Fibroblast of mammary gland (primary cell): ENCODE measurements at places on chromosomes 2 and 18.
A peak's percentile ranks its signal among the peaks of the same experiment; 100 is the strongest.

GRCh38 chr18:44143072-44143471 lies 537.6 kb upstream of the SETBP1 start:
- no peak for DNase-seq

- DNase-seq, result no peak
These were observed 435.0 kb upstream of the SPRED2 start for GRCh38 chr2:65867446-65867845.

DNA sequence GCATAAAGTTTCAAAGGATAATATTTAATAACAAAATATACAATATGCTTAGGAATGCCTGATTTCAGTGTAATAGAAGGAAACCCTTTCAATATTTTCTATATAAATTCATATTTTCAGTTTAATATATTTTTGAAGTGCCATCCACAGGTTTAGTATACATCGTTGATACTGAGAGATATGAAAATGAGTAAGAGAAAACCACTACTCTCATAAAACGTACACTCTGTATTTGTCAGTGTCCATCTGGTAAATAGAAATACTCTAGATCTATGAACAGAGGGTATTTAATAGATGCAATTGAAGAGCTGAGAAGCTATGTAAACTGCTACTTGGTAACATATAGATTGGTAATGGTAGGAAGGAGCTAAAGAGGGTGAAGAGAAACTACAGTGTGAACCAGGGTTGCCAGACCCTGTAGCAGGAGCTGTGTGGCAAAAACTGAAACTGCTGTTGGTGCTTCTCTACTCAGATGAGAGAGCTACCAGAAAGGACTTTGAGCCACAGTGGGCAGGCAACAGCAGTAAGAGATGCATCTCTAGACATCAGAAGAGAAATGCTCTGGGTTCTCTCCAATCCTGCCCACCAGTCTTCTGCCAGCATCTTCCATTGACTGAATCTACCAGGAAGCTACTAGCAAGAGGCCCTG lies 187.4 kb downstream of the CCDC102B start:
- no peak for DNase-seq

DNA sequence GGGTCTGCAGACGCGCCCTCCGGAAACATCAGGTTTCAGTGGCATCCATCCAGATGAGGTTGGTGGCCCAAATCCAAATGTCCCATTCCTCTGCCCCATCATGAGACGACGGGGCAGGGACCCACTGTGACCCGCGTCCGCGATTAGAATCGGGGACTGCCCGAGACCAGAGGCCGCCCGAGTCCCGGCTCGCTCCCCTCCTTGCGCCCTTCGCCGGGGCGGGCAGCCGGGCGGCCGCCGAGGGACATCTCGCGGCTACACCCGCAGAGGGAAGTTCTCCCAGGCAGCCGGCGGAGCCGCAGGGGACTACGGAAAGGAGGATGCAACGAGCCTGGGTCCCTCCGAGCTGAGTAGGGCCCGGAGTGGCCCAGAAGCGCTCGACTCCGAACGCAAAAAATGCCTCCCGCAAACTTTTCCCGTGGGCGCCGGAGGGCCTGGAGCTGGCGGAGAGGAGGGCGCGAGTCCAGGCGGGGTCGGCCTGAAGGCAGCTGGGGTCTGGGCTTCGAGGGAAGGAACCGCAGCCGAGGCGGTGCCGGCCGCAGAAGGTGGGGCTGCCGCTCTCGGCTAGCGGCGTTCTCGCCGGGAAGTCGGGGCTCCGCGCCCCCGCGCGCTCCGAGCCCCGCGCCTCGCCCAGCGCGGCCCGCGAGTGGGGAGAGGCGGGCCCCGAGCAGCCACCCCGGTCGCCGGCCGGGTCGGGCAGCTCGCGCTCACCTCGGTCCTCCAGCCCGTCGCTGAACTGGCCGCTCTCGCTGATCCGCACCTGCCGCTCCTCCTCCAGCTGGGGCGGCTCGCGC lies 580 bp downstream of the TMEM163 start:
- DNase-seq, result no peak

DNA sequence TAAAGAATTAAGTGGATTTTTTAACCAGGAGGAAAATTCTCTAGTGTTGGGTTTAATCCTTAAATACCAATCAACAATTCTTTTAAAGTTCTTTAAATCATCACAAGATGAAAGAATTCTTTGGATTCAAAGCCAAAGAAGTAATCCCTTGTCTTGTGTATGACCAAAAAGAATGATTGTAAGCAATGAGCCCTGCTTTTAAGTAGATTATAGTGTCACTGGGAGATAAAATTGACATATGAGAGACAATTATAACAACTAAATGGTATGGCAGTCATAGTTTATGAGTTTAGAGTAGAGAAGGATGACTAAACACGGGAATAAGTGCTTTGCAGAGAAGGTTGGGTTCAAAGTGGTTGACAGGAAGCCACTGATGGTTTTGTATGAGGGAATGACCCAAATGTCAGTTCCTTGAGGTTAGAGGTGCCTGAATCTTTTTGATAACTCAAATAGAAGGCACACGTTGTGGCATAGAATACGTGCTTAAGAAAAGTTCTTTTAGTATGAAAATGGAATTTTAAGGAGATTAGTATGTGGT lies 199.6 kb upstream of the TCF4 start:
- DNase-seq, result no peak

DNA sequence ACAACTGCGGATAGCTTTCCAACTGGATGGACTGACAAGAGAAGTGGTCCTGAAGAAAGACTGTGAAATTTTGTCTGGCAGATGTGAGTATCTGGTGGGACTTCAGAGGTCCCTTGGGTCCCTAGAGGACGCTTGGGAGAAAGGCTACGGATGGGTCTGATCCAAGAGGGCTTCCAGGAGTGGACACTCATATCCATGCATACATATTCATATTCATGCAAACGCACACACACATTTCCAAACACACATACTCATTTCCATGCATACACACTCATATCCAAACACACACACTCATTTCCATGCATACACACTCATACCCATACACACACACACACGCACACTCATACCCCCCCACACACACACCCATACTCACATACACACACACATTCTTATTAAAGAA lies 200.2 kb upstream of the DDX18 start:
- no peak for DNase-seq

GRCh38 chr2:17309741-17310339 lies 208.4 kb downstream of the RAD51AP2 start:
- peak; percentile 54 for DNase-seq

DNA sequence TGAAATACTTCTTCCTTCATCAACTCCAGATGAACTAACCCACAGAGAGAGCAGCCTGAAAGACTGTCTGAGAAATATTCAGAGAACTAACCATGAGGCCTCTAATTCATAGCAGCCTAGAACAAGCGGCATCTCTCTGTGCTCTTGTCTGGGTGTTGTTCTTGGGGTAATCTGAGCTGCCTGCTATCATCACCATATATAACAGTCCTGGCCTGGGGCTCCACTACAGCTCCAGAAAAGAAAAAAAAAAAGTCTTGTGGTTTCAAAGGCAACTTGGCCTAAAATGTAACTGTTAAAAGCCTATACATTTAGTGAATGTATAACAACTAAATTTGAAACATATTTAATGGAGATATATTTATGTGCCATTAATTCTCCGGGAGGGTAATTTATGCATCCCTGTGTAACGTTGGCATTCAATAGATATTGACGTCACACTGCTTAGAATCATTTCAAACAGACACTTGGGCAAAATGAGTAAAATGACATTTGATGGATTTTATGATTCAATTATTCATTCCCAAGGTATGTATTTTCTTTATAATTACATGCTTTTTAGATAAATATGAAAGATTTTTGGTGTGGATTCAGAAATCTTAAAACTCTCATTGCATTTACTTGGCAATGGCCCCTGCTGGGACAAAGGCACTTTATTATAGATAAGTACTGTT lies 294.3 kb downstream of the HRH4 start:
- no peak for DNase-seq

GRCh38 chr2:207930747-207931146 lies 94.6 kb downstream of the PLEKHM3 start:
- DNase-seq, result no peak

DNA sequence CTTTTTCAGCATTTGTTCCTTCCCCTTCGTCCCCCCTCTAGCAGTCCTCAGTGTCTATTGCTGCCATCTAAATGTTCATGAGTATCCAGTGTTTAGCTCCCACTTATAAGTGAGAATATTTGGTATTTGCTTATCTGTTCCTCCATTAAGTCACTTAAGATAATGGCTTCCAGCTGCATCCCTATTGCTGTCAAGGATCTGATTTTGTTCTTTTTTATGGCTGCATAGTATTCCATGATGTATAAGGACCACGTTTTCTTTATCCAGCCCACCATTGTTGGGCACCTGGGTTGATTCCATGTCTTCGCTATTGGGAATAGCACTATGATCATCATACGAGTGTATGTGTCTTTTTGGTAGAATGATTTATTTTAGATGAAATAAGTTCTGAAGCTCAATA lies 166.9 kb upstream of the NCK2 start:
- no peak for DNase-seq

- DNase-seq, result no peak
These were observed 135.3 kb downstream of the KLHL29 start for GRCh38 chr2:23520256-23520655.

DNA sequence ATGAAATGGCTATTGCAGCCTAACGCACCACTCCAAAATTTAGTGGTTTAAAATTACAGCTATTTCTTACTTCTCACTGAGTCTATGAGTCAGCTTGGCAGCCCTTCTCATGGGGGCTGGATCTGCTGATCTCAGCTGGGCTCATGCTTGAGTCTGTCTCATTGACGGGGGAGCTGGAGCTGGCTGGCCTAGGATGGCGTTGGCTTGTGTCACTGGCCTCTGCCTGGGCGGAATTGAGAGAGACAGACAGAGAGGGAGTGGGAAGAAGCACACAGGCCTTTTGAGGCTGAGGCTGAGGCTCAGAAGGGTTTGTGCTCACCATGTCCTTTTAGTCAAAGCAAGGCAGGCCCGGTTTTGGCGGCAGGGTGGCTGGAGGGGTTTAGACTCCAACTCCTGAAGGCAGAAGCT lies 412.1 kb upstream of the MYT1L start:
- DNase-seq, result peak; percentile 42

GRCh38 chr18:74375999-74376398 lies 60.4 kb downstream of the C18orf63 start:
- peak; percentile 90 for DNase-seq

DNA sequence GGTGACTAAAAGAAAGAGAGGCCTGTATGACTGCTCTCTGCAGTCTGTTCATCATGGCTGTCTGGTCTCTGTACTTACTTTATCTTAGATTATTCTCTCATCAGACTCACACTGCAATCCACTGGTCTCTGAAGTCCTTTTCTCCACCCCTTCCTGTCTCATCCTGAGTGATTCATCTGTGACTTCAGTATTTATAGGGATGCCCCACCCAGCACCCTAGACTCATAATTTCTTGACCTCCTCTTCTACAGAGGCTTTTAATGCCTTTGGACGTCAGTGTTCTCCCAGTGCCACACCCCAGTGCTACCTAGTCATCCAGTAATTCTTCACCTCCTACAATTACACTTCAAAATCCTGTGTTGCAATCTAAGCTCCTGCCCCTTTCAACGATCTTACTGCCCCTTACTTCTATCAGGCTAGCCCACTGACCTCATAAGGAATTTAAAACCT lies 14.9 kb upstream of the ITPRID2 start:
- DNase-seq, result peak; percentile 84

DNA sequence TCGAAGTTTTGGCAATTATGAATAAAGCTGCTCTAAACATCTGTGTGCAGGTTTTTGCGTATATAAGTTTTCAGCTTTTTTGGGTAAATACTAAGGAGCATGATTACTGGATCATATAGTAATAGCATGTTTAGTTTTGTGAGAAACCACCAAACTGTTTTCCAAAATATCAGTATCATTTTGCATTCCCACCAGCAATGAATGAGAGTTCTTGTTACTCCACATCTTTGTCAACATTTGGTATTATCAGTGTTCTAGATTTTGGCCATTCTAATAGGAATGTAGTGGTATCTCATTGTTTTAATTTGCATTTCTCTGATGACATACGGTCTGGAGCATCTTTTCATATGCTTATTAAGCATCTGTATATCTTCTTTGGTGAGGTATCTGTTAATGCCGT lies 143.4 kb upstream of the MYO3B start:
- no peak for DNase-seq

- peak; percentile 11 for DNase-seq
These were observed 140.1 kb upstream of the AQP4 start for GRCh38 chr18:27005589-27005988.

- no peak for DNase-seq
These were observed 188.2 kb upstream of the APCDD1 start for GRCh38 chr18:10266334-10266590.

DNA sequence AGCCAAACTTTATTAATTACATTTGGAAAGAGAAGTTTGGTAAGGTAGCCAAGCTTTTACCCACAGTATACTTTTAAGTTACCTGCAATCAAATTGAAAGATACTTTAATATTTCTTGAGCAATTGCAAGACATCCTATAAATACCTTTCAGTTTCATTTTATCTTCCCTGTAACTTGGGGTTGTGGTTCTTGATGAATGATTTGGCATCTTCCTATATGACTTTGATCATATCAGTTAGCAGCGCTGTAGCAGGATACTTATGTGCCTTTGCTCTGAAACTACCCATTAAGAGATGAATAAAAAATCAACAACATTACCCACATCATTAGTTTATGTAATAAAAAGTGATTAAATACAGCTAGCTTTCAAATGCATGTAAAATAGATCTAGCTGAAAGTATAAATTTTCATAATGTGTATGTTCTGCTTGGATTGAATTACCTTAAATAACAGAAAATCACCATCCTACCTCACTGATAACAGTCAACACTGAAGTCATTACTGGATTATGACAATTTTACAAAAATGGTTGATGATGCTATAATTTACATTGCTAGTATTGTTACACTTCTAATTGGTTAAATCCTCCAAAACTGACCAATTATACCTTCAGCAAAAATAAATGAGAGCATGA lies 50.4 kb downstream of the MMADHC start:
- no peak for DNase-seq

GRCh38 chr2:220120041-220120440 lies 492.6 kb downstream of the SLC4A3 start:
- no peak for DNase-seq

DNA sequence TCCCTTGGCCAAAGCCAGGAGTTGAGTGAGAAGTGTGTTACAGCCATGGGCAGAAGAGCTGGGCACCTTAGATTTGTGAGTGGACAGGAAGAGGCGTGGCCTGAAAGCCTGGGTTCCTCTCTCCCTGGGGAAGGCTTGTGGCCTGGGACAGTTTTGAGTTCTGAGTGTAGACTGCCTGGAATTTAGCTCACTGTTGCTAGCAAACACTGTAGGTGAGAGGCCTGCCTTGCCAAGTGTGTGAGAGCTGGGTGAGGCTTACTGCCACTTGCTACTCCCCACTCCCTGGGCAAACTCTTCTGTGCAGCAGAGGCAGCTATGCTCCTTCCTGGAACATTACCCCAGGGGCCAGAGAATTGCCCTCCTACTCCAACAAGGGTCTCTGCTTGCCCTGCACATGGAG lies 150.0 kb upstream of the GALNT5 start:
- DNase-seq, result no peak

DNA sequence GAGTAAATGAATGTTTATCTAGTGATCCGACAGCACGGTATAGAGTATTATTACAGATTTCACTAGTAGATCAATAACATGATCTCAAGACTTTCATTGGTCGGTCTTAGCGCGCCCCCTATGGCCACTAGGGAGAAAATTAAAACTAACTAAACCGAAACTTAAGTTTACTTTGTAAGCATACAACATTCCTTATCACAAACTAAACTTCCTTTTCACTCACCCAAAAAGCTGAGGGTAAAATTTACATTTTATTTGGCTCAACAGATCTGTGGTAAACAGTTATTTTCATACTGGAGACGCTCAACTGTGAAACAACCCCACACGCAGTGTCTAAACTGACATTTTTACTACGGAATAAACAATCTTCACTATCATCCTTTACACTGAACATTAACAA lies 215.6 kb upstream of the MAP2 start:
- DNase-seq, result peak; percentile 9

- DNase-seq, result no peak
These were observed 265.5 kb upstream of the MGAT5 start for GRCh38 chr2:133988316-133988891.
